Erythroblast (primary cell): ENCODE measurements at places on chromosomes 3 and 15.

DNA sequence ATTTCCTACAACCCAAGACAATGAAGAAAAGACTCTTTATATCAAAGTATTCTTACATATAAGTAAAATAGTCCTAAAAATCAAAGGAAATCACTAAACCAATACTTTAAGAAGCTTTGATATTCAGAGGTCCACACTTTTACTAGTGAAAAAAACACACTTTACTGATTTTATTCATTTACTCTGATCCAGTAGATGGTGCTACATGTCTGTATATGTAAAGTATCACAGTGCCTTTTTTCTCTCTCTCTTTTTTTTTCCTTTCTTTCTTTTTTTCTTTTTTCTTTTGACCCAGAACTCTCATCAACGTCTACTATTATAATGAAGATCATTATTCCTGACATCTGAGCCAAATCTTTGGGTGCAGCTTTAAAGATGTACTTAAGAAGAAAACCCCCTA is 10.8 kb upstream of the CCDC39 start:
- DNase-seq: no peak

DNA sequence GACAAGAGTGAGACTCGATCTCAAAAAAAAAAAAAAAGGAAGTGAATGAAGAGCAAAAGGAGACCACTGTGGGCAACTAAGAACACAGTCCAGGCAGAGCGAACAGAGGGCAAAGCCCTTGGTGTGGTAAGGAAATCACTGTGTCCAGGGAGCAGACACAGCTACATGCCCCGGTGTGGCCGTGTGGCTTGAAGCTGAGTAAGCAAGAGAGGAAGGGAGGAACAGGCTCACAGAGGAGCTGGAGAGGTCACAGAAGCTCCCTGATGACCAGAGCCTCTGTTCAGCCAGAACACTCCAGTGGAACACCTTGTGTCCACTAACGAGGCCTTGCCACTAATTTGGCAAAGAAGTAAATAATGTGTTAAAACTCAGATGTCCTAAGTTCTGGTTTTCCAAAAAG is 60.6 kb upstream of the GATA2 start:
- DNase-seq: no peak

- no peak for DNase-seq
Observed at GRCh38 chr15:90495067-90495466, 34.7 kb upstream of the CRTC3 start.

DNA sequence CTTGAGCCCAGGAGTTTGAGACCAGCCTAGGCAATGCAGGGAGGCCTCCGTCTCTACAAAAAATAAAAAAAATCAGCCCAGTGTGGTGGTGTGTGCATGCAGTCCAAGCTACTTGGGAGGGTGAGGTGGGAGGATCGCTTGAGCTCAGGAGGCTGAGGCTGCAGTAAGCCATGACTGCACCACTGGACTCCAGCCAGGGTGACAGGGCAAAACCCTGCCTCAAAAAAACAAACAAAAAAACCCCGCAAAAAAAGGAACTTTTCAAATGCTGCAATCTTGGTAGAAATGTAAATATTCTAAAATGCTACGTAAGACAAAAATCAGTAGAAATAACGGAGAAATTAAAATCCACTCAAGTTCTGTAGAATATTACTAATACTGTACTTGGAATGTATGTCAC is 108.1 kb upstream of the MELTF start:
- peak; percentile 64 for DNase-seq

GRCh38 chr3:28326458-28326926 is 22.0 kb upstream of the ZCWPW2 start:
- DNase-seq: no peak

DNA sequence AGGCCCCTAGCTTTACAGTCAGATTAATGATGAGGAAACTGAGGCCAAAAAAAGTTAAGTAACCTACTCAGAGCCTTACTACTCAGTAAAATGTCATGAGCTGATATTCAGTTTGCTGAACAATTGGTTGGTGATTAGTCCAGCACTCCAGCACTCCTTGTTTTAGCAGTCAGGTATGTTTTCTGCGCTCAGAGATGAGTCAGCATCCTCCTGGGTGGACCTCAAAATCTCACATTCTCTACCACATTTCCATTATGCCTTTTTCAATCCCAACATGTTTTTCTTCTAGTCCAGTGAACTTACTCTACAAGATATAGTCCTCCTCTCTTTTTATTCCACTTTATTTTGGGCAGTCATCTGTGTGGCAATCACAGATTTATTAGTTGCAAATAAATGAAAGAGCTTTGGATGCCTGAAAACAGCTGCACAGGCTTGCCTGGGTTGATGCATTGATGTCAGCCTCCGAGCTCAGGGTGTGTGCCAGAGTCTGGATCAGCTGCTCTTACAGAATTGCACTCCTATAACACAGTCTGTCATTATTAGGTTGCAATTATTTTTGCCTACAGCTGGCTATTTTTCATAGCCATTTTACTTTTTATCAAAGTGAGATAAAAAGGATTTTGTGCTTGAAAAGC is 133.2 kb downstream of the ARPP21 start:
- DNase-seq: no peak

- DNase-seq: no peak
Observed at GRCh38 chr15:70802629-70803028, 39.3 kb upstream of the UACA start.

- no peak for DNase-seq
Observed at GRCh38 chr15:27676647-27677046, 422.5 kb downstream of the OCA2 start.

GRCh38 chr15:71496336-71496955 is 313.9 kb upstream of the NR2E3 start:
- DNase-seq: no peak

- peak; percentile 86 for DNase-seq
Observed at GRCh38 chr3:132029182-132029902, 5.5 kb downstream of the CPNE4 start.

GRCh38 chr15:71049706-71050422 is 65.4 kb upstream of the THSD4 start:
- no peak for DNase-seq
